ENCODE measurements at places on chromosomes 11 and 22. TPM values are rescaled to one million over a fixed set of nuclear protein-coding genes. Genes with fewer than 3 reads are reported as not detected.

Gene RFPL1
- total RNA-seq = not detected

Gene AGBL2
- 0.44 TPM for total RNA-seq

Gene DERL3
- 0.62 TPM for total RNA-seq

Gene TMEM86A
- total RNA-seq = 2.6 TPM

Gene TTC36
- total RNA-seq = 1.1 TPM

Gene PTPN5
- 0.18 TPM for total RNA-seq

Gene C11orf87
- 0.09 TPM for total RNA-seq

Data from muscle of leg (tissue), 16 donors.